A549 treated with RU486 at 1 μM for 4 hours (cell line): ENCODE measurements at places on chromosomes 1 and 21. TPM values are rescaled to one million over a fixed set of nuclear protein-coding genes. Genes with fewer than 3 reads are reported as not detected.

Gene HES2
- total RNA-seq, result 2.3 to 4.7 TPM (median 4.2 TPM) in 5 replicates

Gene KCNH1
- 1.6 to 3.4 TPM (median 2.8 TPM) in 5 replicates for total RNA-seq

Gene GBP7
- not detected in 5 replicates for total RNA-seq

Gene DNALI1
- 0.06 to 0.12 TPM in 2 of 5 replicates, not detected in the others for total RNA-seq

Gene METTL18
- total RNA-seq, result 3.6 to 8.2 TPM (median 6.4 TPM) in 5 replicates

Gene LCE2C
- not detected in 5 replicates for total RNA-seq

Gene PPFIA4
- 0.19 to 0.67 TPM (median 0.51 TPM) in 5 replicates for total RNA-seq

Gene DMBX1
- total RNA-seq, result 0.71 to 1.2 TPM (median 1.0 TPM) in 5 replicates

Gene RGSL1
- not detected in 5 replicates for total RNA-seq

Gene PDE9A
- total RNA-seq, result 1.1 to 1.7 TPM (median 1.2 TPM) in 5 replicates

Gene PEX11B
- total RNA-seq, result 16.5 to 26.1 TPM (median 24.3 TPM) in 5 replicates

Gene NBPF6
- not detected in 5 replicates for total RNA-seq

Gene FAM177B
- total RNA-seq, result not detected in 5 replicates

Gene FNDC5
- 0.38 to 0.95 TPM (median 0.76 TPM) in 5 replicates for total RNA-seq

Gene THEM5
- not detected in 5 replicates for total RNA-seq

Gene LCE2A
- total RNA-seq, result not detected in 5 replicates

Gene SLC2A5
- 0.06 to 0.31 TPM (median 0.09 TPM) in 5 replicates for total RNA-seq

Gene TMEM240
- total RNA-seq, result 0.22 to 0.52 TPM (median 0.36 TPM) in 5 replicates

Gene RPE65
- not detected in 5 replicates for total RNA-seq

Gene LCE1D
- total RNA-seq, result not detected in 5 replicates

Gene OR2L5
- total RNA-seq, result not detected in 5 replicates

Gene ANGPTL3
- total RNA-seq, result 0.06 TPM in 1 of 5 replicates, not detected in the others

Gene SVBP
- 13.3 to 15.3 TPM (median 13.9 TPM) in 5 replicates for total RNA-seq

Gene S100A5
- total RNA-seq, result 0.42 to 1.1 TPM (median 0.57 TPM) in 5 replicates

Gene EPHA8
- 0.06 to 0.07 TPM in 2 of 5 replicates, not detected in the others for total RNA-seq

Gene NLRP3
- not detected in 5 replicates for total RNA-seq

Gene LRRC71
- 0.13 to 0.48 TPM (median 0.22 TPM) in 5 replicates for total RNA-seq

Gene TNNT2
- total RNA-seq, result 0.17 to 0.27 TPM in 2 of 5 replicates, not detected in the others

Gene OR2G2
- not detected in 5 replicates for total RNA-seq

Gene OR10X1
- total RNA-seq, result not detected in 5 replicates

Gene HHAT
- 1.7 to 2.2 TPM (median 1.8 TPM) in 5 replicates for total RNA-seq

Gene RAB3B
- 5.5 to 10.8 TPM (median 7.2 TPM) in 5 replicates for total RNA-seq

Gene RGS4
- 0.08 to 0.23 TPM in 2 of 5 replicates, not detected in the others for total RNA-seq

Gene OR10J1
- not detected in 5 replicates for total RNA-seq

Gene OLFML3
- total RNA-seq, result 3.7 to 4.8 TPM (median 4.0 TPM) in 5 replicates

Gene OMA1
- 3.7 to 7.0 TPM (median 5.2 TPM) in 5 replicates for total RNA-seq

Gene SH3BGR
- 0.65 to 1.5 TPM (median 0.84 TPM) in 5 replicates for total RNA-seq

Gene PGBD5
- total RNA-seq, result 0.49 to 1.0 TPM (median 0.80 TPM) in 5 replicates
